Glutamatergic neuron (in vitro differentiated cells): ENCODE measurements at places on chromosomes 5 and 9.

DNA sequence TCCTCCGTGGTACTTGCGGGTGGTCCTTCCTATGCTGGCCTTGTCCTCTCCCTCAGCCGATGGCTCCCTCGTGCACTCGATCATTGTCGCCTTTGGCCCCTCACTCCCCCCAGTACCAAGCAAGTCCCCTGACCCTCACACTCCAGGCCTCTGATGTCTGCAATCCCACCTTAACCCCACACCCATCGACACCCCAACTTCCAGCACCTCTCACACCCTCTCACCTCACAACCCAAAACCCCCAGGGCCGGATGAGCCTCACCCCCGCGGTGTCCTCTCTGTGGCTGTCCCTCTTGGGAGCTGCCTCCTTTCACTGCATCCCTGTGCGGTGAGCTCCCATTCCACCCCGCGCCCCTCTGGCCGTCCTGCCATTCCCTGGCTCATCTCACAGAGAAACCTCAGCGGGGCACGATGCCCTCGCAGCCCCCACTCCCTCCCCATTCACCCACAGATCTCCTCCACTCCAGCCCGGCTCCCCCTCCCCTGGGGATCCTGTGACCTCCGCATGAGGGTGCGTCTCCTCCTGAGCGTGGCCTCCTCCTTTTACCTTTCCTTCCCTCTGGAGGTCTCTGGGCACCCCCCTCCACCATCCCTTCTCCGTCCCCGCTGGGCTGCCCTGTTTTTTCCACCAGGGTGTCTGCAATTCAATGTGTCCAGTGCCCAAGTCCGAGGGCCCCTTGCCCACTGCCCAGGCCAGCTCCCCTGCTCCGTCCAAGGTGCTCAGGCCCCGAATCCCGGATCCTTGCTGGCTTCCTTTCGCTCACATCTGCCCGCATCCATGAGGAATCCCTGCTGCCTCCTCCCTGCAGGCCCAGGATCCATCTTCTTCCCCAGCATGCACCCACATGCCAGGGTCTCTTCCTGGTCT lies 15.8 kb upstream of the RNU6ATAC start:
- DNase-seq: peak; percentile 10

GRCh38 chr9:120413121-120414048 lies 166.6 kb downstream of the CDK5RAP2 start:
- DNase-seq: no peak

DNA sequence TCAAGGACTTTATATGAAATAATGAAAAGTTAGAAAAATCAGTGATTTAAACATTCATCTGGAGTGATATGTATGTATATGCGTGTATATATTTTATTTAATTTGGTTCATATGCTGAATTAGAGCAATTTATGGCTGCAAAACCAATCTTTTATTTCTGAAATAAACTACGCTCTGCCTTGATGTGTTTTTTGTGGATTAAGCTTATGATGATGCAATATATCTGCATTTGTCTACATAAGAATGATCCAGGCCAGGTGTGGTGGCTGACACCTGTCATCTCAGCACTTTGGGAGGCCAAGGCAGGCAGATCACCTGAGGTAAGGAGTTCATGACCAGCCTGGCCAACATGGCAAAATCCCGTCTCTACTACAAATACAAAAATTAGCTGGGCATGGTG lies 1842.3 kb upstream of the CDH6 start:
- no peak for DNase-seq

- no peak for DNase-seq
These were observed 146.3 kb upstream of the RASEF start for GRCh38 chr9:83209188-83209731.

- DNase-seq: no peak
These were observed 1172.5 kb downstream of the CDH12 start for GRCh38 chr5:21680641-21681040.

GRCh38 chr5:126000507-126000906 lies 422.7 kb upstream of the GRAMD2B start:
- no peak for DNase-seq

- DNase-seq: peak; percentile 45
These were observed 130.0 kb downstream of the SEMA6A start for GRCh38 chr5:116444373-116445295.

- DNase-seq: no peak
These were observed 57.2 kb downstream of the MLANA start for GRCh38 chr9:5947912-5948311.

- peak; percentile 23 for DNase-seq
These were observed 110.1 kb downstream of the OSTF1 start for GRCh38 chr9:75198436-75198835.

- DNase-seq: no peak
These were observed 4.9 kb upstream of the OXCT1 start for GRCh38 chr5:41875121-41875520.

DNA sequence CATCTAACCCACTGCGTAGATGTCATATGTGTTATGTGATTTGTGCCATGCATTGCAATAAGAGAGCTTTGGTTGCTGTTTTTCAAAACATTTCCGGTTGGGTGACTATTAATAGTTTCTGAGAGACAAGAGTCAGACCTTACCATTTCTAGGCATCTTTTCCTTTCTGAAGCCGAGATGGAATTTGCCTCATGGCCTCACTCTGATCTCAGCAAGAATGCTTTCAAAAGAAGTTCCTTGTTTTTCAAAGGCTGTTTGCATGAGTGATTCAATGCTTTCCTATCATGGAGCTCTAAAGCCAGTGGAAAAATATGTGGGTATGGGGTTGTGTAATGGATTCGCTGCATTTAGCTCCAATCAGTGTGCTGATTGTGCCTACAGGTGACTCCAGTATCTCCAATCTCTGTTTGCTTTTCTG lies 203.1 kb upstream of the PPP1R2B start:
- DNase-seq: no peak

- DNase-seq: no peak
These were observed 36.2 kb downstream of the SH3PXD2B start for GRCh38 chr5:172417983-172418630.
